ENCODE measurements at places on chromosomes 12 and 14.

- no peak for DNase-seq
Observed at GRCh38 chr12:119780786-119781434, 96.2 kb downstream of the CIT start.

DNA sequence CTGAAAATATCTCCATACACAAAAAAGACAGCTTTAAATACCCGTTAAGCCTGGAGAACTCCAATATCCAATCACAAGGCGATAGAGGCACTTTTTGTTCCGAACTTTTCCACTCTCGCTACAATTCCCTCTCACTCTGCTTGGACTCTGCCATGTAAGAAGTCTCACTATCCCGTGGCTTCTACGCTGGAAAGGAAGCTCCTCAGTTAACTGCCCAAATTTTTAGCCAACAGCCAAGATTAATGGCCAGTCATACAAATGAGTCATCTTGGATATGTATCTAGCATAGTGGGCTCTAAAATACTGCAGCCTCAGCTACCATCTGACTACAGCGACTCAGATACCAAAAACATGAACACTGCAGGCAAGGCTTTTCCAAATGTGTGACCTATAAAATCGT lies 45.5 kb upstream of the RERGL start:
- no peak for DNase-seq

- DNase-seq = no peak
Observed at GRCh38 chr12:47367912-47368537, 288.3 kb upstream of the AMIGO2 start.

- no peak for DNase-seq
Observed at GRCh38 chr12:6553051-6553868, 2.6 kb downstream of the IFFO1 start.

GRCh38 chr14:53055003-53055402 lies 98.1 kb downstream of the DDHD1 start:
- DNase-seq = peak; percentile 28

DNA sequence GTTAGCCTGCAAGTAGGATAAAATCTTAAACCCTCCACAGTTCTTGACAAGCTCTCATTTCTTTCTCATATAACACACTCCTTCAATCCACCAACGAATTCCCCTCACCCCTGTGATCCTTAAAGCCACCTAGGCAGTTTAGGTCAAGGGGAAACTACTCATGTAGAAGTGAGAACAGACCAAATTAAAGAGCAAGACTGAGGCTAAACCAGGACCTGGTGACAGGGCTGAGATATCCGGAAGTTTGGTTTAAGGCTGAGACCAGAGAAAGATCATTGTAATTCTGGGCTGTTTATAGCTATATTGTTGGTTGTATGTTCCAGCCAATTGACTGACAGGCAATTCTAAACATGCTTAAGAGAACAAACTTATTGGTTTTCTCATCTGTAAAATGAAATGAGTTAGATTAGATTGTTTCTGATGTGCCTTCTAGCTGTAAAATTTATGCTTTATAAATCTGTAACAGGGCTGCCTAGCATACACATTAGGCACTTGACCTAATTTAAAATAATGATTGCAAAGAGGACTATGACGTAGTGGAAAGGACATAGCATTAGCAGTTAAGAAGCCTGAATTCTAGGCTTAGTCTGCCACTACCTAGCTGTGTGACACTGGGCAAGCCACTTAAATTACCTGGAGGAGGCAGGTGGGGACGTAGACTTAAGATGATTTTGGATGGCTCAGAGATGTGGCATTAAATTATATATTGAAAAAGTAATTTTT lies 53.9 kb upstream of the PTGR2 start:
- no peak for DNase-seq

- DNase-seq = no peak
Observed at GRCh38 chr12:26046906-26047305, 77.9 kb downstream of the BHLHE41 start.

DNA sequence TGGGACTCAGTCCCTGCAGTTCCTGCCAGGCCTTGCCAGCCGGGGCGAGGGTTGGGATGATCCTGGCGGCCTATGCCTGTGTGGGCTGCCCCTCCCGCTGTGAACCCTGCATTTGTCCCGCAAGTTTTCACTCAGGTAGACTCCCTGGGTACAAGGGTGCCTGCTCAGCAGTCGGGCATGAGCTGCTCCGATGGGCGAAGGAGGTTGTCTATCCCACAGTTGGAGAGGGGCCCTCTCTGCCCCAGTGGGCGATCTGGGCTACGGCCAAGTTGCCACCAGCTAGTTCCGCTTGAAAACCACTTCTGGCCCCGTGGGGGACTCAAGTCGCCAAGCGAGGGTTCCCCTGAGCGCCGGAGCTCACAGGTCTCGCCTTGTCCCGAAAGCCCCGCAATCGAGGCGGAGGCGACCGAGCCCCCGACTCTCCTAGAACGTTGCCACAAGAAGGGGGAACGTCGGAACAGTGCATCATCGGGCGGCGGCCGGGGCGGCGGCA lies 365 bp upstream of the TPI1 start:
- DNase-seq = no peak

DNA sequence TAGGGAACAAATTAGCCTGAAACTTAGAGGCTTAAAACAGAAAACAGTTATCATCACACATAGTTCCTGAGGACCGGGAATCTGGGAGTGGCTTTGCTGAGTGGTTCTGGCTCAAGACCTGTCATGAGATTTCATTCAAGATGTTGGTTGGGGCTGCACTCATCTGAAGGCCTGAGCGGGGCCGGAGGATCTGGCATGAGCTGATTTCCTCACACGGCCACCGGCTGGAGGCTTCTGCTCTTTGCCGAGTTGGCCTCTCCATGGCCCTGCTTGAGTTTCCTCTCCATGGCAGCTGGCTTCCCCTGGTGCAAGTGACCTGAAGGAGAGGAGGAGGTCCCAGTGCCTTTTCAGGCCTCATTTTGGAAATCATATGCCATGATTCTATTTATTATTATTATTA lies 128.1 kb downstream of the PAPOLA start:
- no peak for DNase-seq

DNA sequence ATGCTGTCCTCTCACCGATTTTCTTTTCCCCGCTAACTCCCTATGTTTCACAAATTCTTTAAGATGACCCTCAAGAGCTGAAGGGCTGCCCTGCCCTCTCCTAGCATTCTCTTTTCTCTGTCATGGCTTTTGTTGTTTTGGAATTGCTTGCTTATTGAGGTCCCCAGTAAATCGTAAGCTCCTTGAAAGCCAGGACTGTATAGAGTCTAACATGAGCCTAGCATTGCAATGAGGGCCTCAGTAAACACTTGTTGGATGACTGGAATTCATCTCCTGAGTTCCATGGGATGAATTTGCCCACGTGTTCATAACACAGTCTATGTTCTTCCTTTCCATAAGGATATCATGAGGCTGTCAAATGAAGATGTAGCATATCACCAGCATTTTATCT lies 92.2 kb downstream of the APAF1 start:
- no peak for DNase-seq

GRCh38 chr12:124487066-124487833 lies 80.2 kb downstream of the NCOR2 start:
- no peak for DNase-seq

DNA sequence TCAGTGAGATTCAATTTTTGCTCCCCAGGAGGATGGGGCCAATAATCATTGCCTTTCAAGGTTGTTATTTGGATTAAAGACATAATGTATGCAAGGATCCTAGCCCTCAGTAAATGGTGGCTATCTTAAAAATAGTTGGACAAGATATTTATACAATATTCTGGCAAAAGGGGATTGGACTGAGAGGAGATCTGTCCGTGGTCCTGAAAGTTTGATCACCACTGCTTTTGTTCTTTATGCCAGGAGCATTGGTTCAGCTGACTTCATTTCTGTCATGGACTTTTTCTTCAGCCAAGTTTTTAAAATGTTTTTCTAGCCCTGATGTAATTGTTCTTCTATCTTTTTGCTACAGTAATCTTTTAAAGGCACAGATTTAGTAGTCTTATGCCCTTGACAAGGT lies 70.2 kb upstream of the TCL1A start:
- DNase-seq = peak; percentile 18

DNA sequence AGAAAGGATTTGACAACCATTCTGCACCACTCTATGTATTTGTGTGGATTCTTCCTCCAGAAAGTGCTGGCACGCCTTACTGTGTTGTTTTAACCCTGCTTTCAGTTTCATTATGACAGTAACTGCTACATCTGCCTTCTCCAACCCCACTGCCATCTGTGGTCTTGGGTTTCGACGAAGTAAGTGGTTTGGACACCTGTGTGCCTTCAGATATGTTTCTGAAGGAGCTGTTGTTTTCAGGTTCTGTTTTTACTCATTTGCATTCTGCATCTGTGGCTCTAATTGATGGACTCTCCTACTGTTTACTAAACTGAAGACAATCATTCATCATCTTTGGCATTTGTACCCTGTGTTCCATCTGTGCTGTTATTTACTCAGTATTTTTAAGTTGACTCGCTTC lies 4.1 kb downstream of the TSHR start:
- peak; percentile 79 for DNase-seq

GRCh38 chr14:85911044-85911443 lies 381.1 kb downstream of the FLRT2 start:
- no peak for DNase-seq

DNA sequence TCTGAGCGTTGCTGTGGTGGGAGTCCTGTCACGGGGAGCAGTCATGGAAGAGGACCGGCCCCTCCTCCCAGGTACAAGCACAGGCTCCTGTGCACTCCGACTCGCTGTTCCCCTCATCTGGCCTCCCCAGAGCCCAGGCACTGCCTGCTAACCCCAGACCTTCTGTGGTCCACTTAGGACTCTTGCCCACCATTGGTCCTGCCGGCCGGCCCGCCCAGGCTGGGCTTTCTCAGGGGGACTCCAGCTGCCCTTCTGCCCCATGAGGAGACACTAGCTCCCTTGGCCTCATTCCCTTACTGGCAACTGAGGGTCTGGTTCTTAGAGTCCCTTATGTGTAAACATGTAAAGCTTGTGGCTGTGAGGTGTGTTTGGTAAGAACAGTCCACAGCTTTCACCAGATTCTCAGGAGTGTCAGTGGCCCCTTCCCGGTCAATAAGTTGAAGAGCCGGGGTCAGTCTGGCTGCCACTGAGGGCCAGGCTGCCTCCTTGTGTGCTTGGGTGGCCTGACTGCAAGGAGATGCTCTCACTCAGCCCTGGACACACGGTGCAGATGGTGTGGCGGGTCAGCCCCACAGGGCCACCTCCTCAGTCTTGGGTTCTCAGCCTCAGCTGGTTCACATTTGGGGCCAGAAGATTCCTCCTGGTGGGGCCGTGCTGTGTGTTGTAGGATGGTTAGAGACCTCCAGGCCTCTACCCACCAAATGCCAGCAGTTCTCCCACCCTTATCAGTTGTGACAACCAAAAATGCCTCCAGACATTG lies 43.6 kb downstream of the DDX51 start:
- no peak for DNase-seq

- no peak for DNase-seq
Observed at GRCh38 chr12:52350021-52350620, 17.2 kb downstream of the KRT85 start.

DNA sequence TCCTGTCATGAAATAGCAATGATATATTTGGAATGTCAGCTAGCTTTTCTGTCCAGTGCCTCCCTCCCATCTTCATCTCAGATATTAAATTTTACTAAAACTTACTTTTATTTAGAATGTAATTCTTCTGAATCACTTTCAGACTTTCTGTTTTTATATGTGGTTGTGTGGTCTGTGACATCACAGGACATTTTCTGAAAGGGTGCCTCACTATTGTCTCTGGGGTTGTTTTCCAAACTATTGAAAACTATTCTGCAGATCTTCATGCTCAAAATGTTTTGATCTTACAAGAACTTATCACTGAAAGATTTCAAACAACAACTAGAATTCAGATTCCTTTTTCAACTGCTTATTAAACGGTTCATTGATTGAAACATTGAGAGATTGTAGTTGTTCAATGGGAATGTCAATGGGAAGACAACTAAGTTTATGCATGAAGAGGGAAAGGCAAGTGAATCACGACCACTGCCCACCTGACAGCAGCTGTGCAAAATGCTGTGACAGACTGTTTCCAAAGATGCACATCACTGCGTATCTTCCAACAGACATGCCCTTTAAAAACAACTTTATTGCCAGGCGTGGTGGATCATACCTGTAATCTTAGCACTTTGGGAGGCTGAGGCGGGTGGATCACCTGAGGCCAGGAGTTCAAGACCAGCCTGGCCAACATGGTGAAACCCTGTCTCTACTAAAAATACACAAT lies 51.3 kb downstream of the KLRG1 start:
- DNase-seq = no peak

GRCh38 chr12:54980341-54980740 lies 4.2 kb downstream of the TESPA1 start:
- DNase-seq = no peak

- DNase-seq = no peak
Observed at GRCh38 chr12:127664901-127665300, 602.1 kb upstream of the TMEM132C start.

DNA sequence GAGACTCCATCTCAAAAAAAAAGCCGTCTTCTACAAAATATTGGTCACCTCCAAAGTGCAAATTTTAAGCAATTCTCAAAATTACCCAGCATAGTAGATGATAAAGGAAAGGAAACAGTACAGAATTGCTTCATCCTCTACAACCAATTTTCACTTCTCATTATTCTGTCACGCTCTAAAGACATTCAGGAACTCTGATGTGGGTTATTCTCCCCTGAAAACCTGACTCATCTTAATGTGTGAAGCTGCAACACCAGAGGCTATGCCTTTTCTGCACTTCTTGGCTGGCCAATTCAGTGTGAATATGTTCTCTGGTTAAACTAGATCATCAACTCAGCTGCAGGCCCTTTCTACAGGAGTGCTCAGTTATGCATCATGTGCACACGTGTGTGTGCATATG lies 11.0 kb downstream of the PTGER2 start:
- peak; percentile 59 for DNase-seq

GRCh38 chr14:100063314-100063941 lies 1.8 kb upstream of the EVL start:
- DNase-seq = no peak

GRCh38 chr14:102095871-102096568 lies 9.2 kb upstream of the HSP90AA1 start:
- no peak for DNase-seq

GRCh38 chr14:34496007-34496678 lies 34.1 kb upstream of the SPTSSA start:
- no peak for DNase-seq

- DNase-seq = no peak
Observed at GRCh38 chr12:3912863-3913262, 39.7 kb upstream of the PARP11 start.

DNA sequence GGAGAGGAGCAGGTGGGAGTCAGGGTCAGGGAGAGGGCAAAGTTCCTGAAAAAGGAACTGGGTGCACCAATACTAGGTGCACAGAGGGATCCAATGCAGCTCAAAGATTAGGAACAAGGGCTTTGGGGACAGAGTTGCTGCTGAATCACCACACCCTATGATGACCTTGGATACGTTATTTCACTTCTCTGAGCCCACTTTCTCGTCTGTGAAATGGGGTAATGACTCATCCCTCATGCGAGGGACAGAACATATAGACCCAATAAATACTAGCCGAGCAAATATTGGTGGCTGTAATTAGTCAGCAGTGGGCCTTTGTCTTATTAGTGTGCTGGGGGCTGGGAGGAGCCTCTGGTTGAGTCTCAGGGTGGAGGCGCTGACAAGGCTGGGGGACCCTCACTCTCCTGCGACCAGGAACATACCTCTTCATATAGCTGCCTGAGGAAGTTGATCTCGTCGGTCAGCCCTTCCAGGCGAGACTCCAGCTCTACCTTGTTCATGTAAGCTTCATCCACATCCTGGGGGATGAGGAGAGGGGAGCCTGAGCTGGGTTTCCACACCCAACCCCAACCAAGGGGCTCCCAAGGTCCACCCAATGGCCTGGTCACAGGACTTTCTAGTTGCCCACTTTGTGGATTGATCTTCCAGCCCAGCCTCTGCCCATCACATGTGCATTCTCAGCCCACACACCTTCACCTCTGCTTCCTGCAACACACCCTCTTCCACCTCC lies 4.5 kb downstream of the KRT8 start:
- no peak for DNase-seq

Measured in germinal center (tissue), 1 donor.